SW480 (cell line): ENCODE measurements at places on chromosomes 2 and 18.

GRCh38 chr2:107747964-107748583 lies 78.6 kb upstream of the RGPD4 start:
- DNase-seq, result no peak

DNA sequence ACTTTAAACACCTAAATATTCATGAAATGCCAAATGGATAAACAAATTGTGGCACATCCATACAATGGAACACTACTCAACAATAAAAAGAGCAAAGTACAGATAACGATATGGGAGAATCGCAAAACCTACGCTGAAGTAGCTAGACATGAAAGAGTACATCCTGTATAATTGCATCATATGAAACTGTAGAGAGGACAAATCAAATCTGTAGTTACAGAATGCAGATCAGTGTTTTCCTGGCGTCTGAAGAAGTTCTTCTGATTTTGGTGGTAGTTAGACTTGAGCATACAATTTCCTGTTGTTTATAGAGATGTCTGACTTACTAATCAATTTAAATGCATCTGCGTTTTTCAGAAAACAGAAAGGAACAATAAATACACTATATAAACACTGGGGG lies 394.4 kb downstream of the SOCS6 start:
- no peak for DNase-seq

GRCh38 chr2:9170458-9171130 lies 36.0 kb upstream of the ASAP2 start:
- DNase-seq, result no peak

DNA sequence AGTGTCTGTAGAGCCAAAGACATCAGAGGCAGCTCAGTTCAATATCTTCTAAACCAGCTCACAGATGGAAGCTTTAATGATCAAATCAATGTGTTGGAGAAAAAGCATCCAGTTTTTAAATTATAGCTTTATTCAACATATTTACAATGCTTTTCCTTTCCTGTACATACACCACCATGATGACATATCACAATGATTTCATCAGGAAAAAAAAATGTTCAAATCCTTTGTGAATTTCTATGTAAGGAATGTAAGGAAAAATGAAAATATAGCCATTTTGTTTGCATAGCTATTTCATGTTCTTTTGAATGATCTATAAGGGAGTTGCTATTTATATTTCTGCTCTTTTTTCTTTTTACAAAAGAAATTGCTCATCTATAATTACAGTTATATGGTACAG lies 134.7 kb upstream of the CDH20 start:
- no peak for DNase-seq

DNA sequence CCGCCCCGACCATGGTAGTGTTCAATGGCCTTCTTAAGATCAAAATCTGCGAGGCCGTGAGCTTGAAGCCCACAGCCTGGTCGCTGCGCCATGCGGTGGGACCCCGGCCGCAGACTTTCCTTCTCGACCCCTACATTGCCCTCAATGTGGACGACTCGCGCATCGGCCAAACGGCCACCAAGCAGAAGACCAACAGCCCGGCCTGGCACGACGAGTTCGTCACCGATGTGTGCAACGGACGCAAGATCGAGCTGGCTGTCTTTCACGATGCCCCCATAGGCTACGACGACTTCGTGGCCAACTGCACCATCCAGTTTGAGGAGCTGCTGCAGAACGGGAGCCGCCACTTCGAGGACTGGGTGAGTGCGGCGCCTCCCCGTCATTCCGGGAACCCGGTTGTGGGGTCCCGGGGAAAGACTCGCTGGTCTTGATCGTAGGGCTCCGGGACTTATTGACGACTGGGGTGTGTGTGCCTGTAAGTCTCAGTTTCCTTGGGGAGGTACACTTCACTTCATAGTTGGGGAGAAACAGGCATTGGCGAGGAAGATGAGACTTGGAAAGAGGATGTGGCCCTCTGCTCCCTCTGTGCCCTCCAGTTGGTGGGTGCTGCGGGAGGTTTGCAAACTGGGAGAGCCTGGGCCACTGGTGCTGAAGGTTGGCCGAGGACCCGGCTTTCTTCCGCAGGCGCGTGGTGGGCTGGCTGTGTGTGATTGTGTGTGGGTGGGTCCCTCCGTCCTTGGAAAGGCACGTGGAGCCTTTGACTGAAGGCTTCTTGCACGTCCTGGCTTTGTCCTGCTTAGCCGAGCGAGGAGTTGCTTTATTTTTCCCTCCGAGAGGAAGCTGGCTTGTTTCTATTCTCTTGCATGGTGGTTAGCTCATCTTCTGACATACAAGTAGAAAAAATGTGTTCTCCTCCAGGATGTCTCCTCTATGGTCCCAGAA lies 886 bp downstream of the PRKCE start:
- DNase-seq, result no peak

- no peak for DNase-seq
These were observed 524.8 kb upstream of the DSEL start for GRCh38 chr18:68041327-68041726.

DNA sequence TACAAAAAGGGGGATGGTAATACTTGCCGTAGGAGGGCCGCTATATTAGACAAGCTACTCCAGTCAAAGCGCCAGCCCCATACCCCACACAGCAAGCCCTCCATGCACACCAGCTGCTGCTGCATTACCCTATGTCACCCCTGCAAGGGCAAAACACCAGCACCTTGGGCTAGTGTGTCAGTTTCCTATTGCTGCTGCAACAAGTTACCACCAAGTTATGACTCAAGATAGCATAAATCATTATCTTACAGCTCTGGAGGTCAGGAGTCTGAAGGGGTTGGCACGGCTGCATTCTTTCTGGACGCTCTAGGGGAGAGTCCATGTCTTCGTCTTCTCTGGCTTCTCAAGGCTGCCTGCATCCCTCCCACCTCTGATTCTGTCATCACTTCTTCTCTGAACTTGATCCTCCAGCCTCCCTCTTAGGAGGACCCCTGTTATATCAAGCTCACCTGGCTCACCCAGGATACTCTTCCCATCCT lies 88.6 kb upstream of the ACAA2 start:
- no peak for DNase-seq

DNA sequence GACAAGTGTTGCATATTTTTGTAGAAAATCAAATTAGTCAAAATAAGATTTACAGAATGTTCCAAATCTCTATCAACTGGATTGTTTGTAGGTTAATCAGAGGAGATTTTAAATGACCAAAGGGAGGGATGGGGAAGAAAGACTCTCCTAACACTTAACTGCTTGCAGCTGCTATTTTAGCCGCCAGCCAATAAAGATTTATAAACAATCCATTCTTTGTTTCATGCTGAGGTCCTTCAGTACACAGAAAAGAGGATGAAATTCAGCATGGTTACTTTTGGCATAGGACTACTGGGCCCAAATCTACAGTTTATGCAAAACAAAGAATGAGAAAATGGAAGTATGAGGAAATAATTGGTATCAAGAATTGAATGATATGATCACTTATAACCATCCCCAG lies 86.4 kb upstream of the FN1 start:
- no peak for DNase-seq

GRCh38 chr18:28999726-29000125 lies 822.8 kb upstream of the CDH2 start:
- no peak for DNase-seq

GRCh38 chr18:5175378-5175777 lies 21.7 kb downstream of the AKAIN1 start:
- DNase-seq, result no peak

DNA sequence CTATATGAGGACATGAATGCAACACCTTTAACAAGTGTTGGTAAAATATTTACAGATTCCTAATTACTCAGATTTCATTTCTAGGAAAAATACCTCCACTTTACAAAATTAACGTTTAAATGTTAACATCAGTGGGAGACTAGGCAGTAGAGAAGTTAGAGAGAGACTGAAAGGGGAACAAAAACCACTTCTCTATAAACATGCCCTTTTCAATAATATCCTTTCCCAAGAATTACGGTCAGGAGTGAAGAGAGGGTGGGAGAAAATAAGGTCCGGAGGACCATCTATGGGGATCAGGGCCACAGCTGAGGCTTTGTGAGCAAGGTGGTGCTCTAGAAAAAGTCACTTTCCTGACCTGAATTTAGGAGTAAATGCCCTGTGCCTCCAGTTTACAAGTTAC lies 65.3 kb upstream of the WIPF1 start:
- DNase-seq, result no peak

GRCh38 chr2:212732860-212733259 lies 194.3 kb upstream of the ERBB4 start:
- no peak for DNase-seq

- no peak for DNase-seq
These were observed 150.3 kb downstream of the SMAD7 start for GRCh38 chr18:48800466-48800865.

DNA sequence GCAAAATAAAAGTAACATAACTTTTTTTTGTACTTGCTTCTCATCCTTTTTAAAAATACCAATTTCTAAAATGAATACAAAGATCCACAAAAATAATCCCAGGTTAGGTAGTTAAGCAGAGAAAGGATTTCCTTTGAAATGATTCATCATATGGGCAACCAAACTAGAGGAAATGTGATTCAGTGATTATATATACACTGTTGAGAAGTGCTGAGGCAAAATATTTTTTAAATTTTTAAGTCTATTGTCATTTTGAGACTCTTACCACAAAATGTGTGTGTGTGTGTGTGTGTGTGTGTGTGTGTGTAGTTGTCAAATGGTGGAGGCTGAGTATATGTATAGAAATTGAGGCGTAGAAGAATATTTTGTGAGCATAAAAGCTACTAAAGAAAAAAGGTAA lies 1075.3 kb downstream of the LRP1B start:
- DNase-seq, result no peak

DNA sequence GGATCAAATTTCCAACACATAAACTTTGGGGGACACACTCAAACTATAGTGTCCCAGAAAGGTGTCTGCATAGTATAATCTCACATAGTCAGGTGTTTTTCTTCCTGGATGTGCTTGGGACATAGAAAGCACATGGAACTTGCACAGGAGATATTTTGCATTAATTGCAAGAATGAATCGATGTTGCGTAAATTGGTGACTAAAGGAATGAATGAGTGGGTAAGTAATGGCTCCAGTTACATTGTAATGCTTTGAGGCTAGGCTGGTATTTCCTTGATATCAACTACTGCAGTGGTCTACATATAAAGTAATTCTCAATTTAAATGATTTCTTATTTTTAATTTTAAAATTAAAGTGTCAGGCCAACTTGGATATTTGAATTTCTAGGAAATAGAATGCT lies 53.4 kb downstream of the SH3RF3 start:
- no peak for DNase-seq

- DNase-seq, result no peak
These were observed 76.9 kb downstream of the RTP5 start for GRCh38 chr2:241946306-241947003.

- DNase-seq, result no peak
These were observed 10.0 kb upstream of the REEP1 start for GRCh38 chr2:86347401-86347800.

GRCh38 chr18:7104649-7105048 lies 12.9 kb downstream of the LAMA1 start:
- no peak for DNase-seq

- no peak for DNase-seq
These were observed 63.3 kb downstream of the EDAR start for GRCh38 chr2:108925735-108926134.

DNA sequence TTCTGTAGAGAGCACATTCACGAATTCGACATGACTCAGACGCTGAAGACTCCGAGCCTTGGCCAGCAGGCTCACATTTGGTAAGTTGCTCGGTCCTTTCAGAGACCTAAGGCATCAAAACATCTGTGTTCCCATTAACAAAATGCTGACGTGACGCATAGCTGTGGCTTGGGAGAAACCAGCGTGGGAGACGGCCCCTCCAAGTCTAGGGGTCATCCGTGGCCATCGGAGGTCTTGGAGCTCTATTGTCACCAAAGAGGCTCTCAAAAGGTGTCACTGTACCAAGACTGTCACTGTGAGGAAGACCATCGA lies 14.9 kb downstream of the FBLN7 start:
- DNase-seq, result no peak

DNA sequence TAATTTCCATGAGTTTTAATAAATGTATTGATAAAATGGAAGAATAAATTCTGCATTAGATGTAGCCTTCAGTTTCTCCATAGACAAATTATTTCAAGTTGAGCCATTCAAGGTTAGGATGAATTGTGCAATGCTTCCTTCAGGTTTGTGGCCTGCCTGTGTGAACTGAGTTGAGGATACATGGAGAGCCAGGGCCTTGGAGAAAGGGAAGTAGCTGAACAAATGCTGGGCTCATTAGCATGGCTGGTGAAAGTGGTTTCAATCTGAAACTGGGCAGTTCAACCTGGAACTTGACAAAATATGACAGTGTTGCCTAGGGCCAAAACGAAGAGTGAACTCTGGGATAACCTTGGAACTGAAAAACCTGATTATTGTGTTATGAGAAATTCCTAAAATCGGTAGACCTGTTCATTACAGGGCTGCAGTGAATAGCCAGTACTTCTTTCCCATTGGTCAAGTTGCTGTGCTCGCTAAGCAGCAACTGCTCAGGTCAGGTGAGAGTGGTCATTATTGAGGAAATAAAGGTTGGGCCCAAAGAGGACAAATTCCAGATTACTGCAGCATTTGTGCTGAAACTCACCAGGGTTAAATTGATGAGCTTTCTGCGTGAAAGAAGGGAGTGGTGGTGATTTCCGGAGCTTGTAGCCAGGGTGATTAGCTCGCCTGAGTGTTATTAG lies 12.7 kb downstream of the INPP1 start:
- DNase-seq, result no peak

DNA sequence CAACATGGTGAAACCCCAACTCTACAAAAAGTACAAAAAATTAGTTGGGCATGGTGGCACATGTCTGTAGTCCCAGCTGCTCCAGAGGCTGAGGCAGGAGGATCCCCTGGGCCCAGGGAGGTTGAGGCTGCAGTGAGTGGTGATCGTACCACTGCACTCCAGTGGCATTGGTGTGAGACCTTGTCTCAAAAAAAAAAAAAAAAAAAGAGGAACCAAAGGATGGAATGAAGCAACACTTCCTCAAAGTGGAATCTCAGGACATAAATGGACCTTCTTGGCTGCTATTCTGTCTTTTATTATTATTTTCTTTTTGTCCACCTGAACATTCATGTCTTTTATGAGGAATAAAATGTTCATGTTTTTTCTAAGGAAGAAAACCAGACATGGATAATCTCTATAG lies 13.7 kb downstream of the GEMIN6 start:
- DNase-seq, result no peak

DNA sequence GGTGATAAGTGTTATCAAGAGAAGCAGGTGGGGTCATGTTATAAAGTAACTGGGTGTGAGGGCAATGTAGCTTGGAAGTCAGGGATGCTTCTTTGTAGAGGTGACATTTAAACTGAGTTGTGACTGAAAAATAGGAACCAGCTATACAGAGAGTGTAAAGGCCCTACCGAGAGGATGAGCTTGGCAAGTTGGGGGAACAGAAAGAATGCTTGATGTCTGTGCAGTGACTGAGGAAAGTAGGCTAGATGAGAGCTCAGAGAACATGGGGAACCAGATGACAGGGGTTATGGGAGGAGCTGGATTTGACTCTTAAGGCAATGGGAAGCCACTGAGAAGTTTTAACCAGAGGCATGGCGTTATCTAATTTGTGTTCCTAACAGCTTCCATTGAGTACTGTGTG lies 115.3 kb downstream of the DOCK10 start:
- no peak for DNase-seq
